ENCODE measurements at places on chromosomes 7 and 10.

DNA sequence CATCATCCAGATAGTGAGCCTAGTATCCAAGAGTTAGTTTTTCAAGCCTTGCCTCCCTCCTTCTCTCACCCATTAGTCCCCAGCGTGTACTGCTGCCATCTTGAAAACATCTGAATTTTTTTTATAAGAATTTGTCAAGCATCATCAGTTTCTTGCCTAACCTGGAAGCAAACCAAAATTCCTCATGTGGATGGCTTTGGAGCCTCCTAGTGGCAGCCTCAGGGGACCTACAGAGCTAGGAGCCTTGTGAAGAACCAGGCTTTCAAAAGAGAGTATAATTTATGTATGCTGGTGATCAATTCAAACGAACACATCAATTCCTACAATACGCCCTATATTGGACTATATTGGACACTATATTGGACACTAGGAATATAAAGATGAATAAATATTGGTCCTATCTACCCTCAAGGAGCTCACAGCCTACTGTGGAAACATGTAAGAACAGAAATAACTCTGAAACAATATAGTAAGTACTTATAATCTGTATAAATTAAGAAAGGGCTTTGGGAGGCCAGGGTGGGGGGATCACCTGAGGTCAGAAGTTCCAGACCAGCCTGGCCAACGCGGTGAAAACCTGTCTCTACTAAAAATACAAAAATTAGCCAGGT, 63.4 kb downstream of the HPSE2 start:
- DNase-seq = peak; percentile 37

GRCh38 chr7:113026941-113027340, 59.7 kb downstream of the GPR85 start:
- no peak for DNase-seq

GRCh38 chr10:93579985-93580711, 13.7 kb downstream of the FFAR4 start:
- DNase-seq = no peak

GRCh38 chr10:128158021-128158795, 32.0 kb upstream of the MKI67 start:
- no peak for DNase-seq

- DNase-seq = no peak
Measured at GRCh38 chr10:133040198-133040597, 47.5 kb upstream of the ADGRA1 start.

- DNase-seq = no peak
Measured at GRCh38 chr7:139895141-139895829, 66.2 kb downstream of the TBXAS1 start.

GRCh38 chr10:106078895-106079576, 1085.5 kb downstream of the SORCS1 start:
- peak; percentile 0 for DNase-seq

GRCh38 chr10:124601431-124602120, 140.0 kb downstream of the LHPP start:
- no peak for DNase-seq

- DNase-seq = no peak
Measured at GRCh38 chr10:78299851-78300468, 266.3 kb downstream of the RPS24 start.

DNA sequence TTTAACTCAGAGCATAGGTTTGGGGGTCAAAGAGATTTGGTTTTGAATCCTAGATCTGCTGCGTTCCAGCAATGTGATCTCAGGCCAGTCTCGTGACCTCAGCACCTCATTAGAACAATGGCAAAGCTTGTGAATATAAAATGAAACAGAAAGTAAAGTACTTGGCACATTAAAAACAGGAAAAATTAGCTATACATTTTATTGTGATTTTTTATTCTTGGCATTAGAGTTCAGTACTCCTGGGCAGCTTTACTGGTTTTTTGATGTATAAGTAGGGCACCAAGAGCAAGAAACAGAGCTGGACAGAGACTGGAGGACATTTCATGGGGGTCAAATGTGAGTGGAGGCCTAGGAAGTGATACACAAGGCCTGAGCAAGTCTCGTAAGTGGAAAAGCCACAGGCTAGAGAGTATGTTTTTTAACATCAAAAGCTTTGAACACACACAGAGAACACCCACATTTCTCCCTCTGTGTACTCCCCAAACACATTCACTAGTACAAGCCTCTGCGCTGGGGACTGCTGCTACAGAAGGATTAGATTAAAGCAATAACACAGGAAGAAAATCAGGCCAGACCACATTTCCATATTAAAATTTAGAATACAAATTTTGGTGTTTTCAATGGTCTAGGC, 157.2 kb upstream of the SLC25A13 start:
- DNase-seq = no peak
